Left ventricle myocardium inferior (tissue), 1 donor: ENCODE measurements at places on chromosomes 3 and 15.

- DNase-seq, result no peak
Measured at GRCh38 chr3:108501535-108501934, 8.9 kb downstream of the MYH15 start.

DNA sequence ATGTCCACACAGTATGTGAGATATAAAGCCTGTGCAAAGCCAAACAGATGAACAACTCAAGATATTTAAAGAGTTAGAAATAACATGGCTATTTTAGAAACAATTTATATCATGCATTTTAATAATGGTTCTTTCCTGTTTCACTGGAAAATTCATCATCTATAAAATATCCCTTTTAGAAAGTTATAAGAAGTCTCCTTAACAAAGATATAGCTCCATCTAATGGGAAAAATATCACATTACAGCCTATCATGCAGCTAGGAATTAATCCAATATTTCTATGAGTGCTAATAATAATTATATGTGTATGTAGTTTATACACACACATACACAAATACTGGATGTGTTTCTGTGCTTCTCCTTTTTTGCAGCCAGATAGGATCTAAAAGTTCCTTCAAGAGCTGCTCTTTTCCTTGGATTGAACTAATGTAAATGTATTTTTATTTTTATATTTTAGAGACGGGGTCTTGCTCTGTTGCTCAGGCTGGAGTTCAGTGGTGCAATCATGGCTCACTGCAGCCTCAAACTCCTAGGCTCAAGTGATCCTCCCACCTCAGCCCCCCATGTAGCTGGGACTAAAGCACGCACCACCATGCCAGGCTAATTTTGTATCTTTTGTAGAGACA, 21.6 kb downstream of the RPL22L1 start:
- no peak for DNase-seq

DNA sequence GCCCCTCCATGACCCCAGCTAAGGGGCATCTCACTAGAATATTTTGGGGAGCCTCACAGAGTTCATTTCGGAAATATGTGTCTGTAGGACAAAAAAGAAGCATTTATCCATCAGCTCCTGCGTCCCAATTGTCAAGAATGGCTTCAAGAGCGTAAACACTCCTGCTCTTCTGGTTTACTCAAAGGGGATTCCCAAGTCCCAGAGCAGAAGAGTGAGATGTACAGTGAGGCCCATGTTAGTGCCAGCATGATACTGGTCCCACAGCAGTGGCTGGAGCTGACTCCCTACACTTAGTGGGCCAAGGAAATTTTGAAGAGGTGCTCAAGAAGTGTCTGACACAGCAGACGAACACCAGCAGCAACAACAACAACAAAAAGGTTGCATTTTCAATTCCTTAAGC, 34.9 kb upstream of the ARL8B start:
- no peak for DNase-seq

- peak; percentile 36 for DNase-seq
Measured at GRCh38 chr3:72123908-72124441, 339.0 kb upstream of the PROK2 start.

- DNase-seq, result no peak
Measured at GRCh38 chr3:149902498-149903139, 68.1 kb downstream of the PFN2 start.

DNA sequence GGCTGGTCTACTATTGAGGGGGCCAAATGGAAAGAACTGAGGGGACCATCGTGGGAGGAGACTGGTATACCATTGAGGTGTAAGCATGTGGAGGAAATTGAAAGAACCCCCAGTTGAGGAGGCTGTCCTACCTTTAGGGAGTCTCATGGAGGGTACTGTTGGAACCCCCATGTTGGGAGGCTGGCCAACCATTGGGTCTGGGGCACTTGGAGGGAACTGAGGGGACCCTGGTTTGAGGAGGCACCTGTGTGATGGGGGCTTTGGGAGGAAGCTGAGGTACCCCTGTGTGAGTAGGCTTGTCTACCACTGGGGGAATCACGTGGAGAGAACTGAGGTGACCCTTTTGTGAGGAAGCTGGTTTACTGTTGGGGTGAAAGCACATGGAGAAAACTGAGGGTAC, 157.5 kb downstream of the FBLN2 start:
- DNase-seq, result no peak

DNA sequence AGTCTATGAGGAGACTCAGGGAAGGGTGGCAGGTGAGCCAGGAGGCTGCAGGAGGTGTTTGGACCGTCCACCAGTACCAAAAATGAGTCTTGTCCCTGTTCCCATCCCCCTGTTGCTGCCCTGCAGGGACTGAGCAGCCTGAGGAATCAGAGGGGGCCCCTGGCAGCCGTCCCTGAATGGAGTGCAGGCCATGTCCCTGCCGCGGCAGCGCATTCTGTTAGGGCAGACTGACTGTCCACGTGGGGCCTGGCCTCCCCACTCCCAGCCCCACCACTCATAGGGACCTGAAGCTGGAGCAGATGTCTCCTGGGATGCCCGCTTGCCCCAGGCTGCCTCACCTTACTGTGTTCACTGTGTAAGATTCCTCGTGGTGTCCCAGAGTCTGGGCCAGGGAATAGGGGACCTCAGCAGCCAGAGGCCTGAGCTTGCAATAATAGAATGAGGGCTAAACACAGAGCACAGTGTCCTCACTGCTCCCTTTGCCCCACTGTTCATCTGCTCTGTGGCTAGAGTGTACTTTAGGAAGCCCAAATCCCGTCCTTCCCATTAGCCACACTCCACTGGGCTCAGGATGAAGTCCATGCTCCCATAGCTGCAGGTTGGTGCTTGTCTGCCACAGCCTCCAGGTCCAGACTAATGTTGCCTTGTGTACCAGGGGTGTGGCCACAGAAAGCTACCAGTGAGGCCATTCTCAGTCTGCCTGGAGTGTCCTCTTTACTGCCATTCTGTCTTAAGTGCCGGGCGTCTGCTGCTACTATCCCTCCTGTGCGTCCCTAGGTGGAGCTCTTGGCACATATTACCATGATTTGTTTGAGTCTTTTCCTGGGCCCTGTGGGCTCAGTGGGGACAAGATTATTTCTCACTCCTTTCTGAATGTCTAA, 63.2 kb downstream of the HCN4 start:
- no peak for DNase-seq

DNA sequence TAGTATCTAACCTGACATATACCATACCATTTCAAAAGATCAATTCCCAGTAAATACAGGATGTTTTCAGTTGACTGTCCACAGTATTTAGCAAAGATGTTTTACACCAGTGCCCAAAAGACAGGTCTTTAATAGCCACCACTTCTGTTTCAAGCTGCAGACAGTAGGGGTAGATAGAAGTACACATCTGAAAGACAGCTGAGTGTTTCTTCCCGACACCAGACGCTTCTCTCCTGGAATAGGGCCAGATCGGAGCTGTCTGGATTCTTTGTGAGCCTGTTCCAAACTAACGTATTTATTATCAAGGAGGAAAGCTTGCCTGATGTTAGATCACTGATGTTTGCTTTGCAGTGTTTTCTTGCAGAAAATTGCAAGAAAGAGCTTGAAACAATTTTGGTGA, 136.1 kb upstream of the RBMS3 start:
- DNase-seq, result peak; percentile 20

GRCh38 chr15:69462030-69462492, 9.4 kb downstream of the RPLP1 start:
- DNase-seq, result peak; percentile 33

DNA sequence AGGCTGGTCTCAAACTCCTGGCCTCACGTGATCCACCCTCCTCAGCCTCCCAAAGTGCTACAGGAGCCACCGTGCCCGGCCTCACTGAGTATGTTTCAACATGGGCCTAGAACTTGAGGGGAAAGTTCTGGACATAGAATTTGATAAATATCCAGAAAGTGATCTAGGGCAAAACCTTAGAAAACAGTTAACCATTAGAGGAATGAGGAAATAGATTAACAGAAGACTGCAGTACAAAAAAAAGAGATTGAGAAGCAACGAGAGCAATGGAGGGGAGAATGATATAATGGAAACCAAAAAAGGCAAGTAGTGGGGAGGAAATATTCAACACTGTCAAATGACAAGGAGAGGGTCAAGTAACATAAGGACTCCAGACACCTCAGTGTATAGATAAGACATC, 191.5 kb downstream of the PLCH1 start:
- no peak for DNase-seq

DNA sequence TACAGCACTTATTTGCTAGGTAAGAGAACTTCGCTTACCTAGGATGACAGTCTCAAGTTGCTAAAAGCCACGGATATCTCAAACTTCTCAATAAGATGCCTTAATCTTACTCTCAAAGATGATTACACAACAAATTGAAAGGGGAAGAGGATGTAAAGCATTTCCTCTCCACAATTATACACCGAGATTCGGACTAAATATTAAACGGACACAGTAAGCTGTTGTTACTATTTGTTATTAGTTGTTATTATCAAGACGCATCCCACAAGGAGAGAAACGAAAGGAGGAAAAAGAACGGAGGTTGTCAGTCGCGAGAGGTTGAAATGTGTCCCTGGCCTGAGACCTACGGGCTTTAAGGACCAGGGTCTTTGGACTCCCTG, 660 bp downstream of the ZNF106 start:
- DNase-seq, result no peak

DNA sequence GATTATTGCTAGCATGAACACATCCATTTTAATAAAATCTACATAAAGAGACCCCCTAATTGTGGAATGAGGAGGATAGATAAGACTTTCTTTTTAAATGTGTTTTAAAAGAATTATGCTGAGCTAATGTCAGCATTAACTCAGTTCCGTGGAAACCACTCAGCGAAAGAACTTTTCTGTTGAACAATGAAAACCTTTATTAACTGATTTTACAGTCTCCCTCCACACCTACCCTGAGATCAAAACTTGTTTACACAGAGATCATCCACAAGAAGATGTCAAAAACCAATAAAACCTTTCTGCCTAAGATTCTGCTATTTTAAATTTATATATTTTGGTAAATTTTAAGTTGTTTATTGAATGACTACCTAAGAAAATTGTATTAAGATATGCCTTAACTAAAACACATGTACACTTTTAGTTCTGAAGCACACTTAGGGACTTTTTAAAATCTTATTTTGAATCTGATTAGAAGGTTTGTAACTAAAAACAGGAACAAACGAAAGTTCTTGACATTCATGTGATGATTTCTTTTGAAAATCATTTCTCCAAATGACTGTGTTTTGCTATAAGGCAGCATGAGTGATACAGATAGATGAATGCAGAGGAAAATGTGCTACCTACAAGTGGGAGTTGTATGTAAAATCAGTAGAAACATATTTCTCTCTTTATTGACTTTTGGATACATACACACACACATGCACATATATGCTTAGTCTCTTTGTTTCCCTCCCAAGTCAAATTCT, 369.0 kb downstream of the UNC13C start:
- DNase-seq, result no peak

GRCh38 chr15:69777356-69777755, 320.4 kb downstream of the TLE3 start:
- DNase-seq, result no peak

GRCh38 chr3:52195823-52196331, 2.1 kb upstream of the ALAS1 start:
- DNase-seq, result peak; percentile 31

DNA sequence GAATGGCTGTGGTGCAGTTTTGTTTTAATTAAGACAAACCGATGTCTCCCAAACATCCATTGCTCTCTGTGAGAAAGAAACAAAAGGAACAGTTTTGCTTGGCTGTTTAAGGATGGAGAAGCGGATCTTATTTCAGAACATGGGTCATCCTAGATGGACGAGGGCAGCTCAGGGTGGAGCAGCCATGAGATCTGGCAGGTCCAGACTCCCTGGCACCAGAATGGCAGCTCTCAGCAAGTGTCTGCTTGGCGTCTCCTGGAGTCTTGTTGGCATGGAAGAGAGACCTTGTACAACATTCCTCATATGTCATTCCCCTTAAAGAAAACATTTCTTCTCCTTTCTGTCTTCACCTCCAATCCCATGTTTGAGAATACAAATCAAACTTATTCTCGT, 93.8 kb downstream of the ADAMTSL3 start:
- no peak for DNase-seq

DNA sequence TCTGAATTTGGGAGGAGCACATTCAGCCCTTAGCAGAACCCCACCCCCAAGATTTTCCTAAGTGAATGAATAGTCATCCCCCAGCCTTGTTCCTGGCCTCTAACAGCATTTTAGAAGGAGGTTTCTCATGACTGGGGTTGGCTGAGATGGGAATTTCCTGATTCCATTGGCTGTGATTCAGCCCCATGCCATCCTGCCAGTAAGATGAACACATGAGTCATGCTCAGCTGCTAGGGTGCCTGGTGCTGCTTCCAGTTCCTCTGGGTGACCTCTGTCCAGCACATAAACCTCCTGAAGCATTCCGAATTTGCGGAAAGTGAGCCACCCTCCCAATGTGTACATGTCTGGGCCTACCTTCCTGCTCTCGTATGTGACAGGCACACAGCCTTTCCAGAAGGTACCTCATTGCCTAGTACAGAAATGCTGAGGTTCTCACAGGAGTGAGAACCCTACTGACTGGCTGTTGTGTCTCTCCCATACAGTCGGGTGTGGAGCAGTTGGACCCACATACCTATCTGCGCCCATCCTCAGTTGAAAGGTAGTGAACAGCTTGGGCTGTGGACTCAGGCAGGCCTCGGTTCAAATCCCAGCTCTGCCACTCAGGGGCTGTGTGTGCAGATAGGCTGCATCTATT, 91.7 kb downstream of the APBA2 start:
- DNase-seq, result peak; percentile 32

DNA sequence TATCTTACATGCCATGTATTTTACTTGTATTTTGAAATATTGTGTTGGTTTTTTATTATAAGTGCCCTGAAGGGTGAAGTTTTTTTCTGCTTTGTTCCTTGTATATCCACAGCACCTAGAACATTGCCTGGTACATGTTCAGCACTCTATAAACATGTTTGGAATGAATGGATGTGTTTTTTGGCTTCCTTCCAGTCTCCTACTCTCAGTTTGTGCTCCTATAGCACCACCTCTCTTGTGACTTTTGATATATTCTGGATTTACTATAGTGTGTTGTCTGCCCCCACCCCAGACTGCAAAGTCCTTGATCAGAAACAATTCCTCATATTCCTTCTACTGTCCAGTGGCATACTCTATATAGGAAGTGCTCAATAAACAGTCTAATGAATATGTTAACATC, 60.6 kb downstream of the PLCL2 start:
- no peak for DNase-seq

DNA sequence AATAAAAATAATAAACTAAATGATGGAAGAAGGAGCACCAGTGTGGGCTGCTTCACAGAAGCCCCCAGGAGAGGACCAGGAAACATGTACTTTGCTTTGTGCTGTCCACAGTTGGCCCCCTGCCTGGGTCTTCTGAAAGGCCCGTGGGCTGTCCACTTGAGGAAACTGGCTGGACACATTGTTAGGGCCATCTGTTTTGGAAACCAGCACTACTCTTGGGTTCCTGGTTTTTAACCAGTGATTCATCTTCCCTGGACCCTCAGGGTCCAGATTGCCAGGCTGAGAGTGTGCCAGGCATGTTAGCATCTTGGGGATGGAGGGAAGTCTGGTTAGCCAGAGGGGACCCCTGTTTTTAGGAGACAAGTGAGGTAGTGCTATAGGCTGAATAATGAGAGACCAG, 297.2 kb upstream of the C2CD4B start:
- no peak for DNase-seq
